ENCODE measurements at places on chromosomes 5 and 9.
A peak's percentile ranks its signal among the peaks of the same experiment; 100 is the strongest.

- no peak for DNase-seq
Measured at GRCh38 chr5:54220230-54221040, 89.9 kb downstream of the ARL15 start.

GRCh38 chr5:144267961-144268513 lies 97.4 kb downstream of the KCTD16 start:
- DNase-seq, result no peak

DNA sequence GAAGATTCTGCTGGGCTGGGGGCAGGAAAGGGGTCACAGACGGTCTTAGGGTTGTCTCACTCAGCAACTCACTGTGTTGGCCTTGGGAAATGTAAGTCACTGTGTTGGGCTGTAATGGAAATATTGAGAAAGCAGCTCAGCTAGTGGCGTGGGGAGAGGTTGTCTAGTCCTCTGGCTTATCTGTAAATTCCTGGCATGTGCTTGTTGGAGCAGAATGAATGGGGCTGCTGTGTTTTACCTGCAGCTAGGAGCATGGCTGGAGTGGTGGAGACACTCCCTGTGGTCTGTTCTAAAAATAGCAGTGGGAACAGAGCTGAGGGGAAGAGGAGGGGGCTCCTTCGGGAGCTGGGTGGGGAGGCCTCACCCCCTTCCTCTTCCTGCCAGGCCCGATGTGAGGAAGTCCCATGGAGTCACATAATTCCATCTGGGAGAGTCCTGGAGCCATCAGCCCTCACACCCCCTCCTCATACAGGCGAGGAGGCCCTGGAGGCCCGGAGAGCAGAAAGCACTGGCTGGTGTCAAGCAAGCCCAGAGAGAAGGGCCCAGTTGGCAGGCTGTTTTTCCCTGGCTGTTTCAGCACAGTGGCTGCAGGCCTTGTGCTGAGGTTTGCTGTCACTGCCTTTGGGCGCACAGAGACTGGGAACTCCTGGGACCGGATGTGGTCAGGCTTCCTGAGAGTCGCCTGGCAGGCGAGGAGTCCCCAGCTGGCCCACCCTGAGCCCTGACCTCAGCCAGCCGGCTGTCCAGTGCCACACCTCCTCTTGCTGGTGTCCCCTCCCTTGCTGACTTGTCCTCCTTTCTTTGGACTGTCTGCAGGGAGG lies 84.9 kb downstream of the RGS3 start:
- no peak for DNase-seq

- no peak for DNase-seq
Measured at GRCh38 chr9:5536684-5537083, 26.4 kb downstream of the PDCD1LG2 start.

GRCh38 chr5:157390551-157391297 lies 69.3 kb upstream of the NIPAL4 start:
- peak; percentile 14 for DNase-seq

GRCh38 chr5:65925044-65925600 lies 1.3 kb upstream of the ERBIN start:
- DNase-seq, result peak; percentile 45
